ENCODE measurements at places on chromosomes 16 and 17. TPM values are rescaled to one million over a fixed set of nuclear protein-coding genes. Genes with fewer than 3 reads are reported as not detected.

The ADGRG3 gene
- total RNA-seq = 8.8 TPM

The SHISA9 gene
- total RNA-seq = 0.12 TPM

DNA sequence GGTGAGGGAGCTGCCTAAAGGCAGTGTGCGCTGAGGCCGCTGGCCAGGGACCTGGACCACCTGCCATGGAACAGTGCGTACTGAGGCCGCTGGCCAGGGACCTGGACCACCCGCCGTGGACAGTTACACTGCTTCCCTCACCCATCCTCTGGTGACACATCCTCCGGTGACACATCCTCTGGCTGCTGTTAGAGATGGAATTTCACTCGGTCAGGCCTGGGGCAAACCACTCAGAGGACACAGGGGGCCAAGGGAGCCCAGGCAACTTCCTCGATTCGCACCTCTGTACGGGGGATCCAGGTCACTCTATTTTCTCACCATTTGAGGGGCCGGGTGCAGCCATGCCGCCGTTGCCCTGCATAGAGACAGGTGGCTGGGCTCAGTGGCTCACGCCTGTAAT, 32.4 kb upstream of the RPTOR start:
- no peak for DNase-seq

DNA sequence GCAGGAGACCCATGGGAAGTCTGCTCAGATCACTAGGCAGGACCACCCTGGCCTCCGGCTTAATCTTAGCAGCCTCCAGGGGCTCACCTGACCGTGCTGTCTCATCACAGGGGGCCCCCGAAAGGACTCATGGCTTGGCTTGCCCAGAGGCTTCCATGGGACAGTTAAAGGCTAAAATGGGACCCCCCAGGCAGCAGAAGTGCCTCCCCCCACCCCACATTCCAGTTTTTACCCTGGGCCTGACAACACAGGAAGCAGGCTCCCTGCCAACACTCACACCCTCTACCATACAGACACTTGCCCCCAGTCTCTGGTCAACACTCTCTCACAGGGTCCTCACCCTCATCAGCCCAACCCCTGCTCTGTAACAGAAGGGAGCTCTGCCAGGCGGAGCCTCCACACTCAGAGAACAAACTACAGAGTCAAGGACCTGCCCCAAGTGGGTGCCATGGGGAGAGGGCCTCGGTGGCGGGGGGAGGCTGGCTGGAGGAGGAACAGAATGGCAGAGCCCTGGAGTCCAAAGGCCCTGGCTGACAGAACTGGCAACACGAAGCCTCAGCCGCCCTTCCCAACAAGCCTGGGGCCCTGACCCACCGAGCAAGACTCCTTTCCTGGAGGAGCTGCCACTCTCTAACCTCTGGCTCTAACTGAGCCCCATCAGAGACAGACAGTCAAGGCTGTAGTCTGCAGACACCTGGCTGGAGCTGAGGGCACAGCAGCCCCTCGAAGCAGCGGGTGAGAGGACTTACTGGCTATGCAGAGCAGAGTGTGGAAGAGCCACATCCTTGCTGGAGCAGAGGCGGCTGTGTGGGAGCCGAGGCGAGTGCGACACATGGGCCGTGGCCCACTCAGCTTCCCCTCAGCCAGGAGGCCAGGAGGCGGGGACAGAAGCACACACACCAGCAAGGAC, at the start of gene ITGAE:
TSS of gene ITGAE (minus strand) at position 827 of the 910 bp plus-strand sequence. CDS start at position 783, 44 bp downstream.
- DNase-seq = no peak

DNA sequence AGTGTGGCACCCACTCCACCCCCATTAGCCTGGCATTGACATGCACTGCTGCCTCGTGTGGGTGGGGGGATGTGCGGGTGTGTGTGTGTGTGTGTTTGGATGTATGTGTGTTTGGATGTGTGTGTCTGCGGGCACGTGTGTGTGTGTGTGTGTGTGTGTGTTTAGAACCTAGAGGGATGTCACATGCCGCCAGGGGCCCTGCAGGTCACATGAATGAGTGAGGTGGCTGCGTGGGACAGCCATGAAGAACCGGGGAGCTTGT, 9.0 kb downstream of the KATNB1 start:
- DNase-seq = no peak

DNA sequence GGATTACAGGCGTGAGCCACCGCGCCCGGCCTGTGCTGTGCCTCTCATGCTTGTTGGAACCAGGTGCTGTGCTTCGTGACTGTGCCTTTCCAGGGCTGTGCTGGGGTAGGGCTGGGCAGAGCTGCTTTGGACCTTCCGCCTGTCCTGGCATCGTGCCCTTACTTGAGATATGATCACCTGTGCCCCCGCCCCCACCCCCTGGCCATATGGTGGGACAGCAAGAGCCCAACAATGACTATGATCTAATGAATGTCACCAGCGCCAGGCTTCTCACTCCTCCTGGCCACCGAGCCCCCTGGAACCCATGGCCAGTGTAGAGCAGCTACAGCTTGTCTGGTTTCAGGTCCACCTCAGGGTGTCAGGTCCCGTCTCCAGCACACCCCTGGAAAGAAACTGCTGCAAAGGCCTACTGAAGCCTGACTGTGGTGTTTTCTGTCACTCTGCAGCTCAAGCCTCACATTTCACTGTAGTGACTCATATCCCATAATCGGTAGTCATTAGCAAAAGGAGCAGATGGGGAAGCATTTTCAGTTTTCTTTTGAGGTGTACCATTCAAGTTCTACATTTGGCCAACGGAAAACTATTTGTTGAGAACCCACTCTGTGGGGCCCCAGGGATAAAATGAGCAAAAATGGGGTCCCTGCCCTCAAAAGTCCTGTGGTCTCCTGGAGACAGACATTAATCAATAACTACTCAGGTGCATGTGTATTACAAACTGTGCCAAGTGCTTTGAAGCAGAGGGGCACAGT, 22.1 kb downstream of the FCSK start:
- DNase-seq = no peak

GRCh38 chr16:63890081-63890480, 1231.8 kb downstream of the CDH11 start:
- DNase-seq = no peak

GRCh38 chr16:22979038-22979437, 165.1 kb downstream of the HS3ST2 start:
- no peak for DNase-seq

DNA sequence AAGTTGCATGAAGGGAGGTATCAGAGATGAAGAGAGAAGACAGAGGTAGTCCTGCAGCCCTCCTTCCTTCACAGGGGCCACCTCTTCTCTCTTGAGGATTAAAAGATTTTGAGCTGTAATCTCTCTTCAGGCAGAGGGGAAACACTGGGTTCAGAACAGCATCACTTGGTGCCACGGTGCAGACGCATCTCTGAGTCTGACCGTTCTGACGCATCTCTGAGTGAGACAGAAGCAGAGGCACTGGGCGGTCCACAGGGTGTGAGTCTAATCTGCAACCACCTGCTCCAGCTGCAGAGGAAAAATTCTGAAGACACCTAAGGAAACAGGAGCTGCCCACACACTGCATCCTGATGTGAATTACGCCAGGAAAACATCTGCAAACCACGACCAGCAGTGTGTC, 5.3 kb upstream of the KRT37 start:
- no peak for DNase-seq

GRCh38 chr17:7460850-7461660, 16.2 kb downstream of the CHRNB1 start:
- DNase-seq = no peak

- DNase-seq = no peak
These were observed at the start of gene TAC4 for GRCh38 chr17:49848019-49848473. TAC4 (minus strand) TSS chr17:49848069; CDS start chr17:49848017, 52 bp downstream.

GRCh38 chr16:12240036-12240435, 263.5 kb downstream of the SNX29 start:
- no peak for DNase-seq

DNA sequence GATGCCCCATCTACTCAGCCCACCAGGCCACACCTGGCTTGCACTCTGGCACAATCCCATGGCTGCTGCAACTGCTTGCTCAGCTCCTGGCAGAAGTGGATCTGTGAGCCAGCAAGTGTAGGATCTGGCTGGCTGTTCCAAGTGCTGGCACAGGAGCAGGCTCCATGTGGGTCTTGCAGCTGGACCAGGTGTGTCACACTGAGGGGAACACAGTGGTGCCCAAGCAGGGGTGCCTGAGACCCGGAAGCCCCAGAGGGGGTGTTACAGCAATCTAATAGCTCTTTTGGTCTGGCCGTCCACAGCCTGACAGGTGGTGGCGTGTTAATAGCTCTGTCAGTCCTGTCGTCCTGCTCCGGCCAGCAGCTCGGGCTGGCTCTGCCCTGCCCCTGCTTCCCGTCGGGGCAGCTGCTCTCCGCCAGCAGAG, 19.6 kb upstream of the GOT2 start:
- no peak for DNase-seq

DNA sequence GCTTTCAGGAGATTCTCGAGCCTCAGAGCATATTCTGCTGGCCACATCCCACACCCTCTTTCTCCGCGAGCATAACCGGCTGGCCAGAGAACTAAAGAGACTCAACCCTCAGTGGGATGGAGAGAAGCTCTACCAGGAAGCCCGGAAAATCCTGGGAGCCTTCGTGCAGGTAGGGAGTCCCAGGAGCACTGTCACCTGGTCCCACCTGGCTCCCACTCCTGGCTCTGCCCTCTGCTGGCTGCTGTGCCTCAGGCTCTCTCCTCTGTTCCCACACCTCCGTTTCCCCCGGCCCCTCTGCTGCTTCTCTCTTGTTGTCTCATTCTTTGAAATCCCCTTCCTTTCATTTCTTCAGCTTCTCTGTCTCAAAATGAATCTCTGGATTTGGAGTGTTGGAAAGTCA, 16.4 kb downstream of the LPO start:
- no peak for DNase-seq

All from NCI-H460 (cell line).